ENCODE measurements at places on chromosomes 2 and 18.

DNA sequence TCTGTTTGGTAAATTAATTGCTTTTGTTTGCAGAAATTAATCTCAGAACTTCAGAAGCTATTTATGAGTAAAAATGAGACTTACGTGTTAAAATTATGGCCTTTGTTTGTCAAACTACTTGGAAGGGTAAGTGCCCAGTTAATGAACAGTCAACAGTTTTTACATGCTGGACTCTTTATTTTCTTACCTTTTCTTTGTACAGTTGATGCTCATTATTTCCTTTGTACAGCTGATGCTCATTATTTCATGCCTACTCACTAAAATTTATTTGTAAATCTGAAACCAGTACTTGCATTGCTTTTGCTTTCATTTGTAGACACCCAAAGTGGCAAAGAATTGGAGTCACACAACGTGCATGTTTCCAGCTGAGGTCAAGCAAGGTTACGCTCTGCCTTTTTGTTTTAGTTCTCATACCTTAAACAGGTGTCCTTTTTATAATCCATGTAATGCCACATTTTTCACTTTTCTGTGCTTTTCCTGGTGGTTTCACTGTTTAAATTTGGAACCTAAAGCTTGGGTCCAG is 13.3 kb downstream of the RIF1 start:
- DNase-seq, result no peak

DNA sequence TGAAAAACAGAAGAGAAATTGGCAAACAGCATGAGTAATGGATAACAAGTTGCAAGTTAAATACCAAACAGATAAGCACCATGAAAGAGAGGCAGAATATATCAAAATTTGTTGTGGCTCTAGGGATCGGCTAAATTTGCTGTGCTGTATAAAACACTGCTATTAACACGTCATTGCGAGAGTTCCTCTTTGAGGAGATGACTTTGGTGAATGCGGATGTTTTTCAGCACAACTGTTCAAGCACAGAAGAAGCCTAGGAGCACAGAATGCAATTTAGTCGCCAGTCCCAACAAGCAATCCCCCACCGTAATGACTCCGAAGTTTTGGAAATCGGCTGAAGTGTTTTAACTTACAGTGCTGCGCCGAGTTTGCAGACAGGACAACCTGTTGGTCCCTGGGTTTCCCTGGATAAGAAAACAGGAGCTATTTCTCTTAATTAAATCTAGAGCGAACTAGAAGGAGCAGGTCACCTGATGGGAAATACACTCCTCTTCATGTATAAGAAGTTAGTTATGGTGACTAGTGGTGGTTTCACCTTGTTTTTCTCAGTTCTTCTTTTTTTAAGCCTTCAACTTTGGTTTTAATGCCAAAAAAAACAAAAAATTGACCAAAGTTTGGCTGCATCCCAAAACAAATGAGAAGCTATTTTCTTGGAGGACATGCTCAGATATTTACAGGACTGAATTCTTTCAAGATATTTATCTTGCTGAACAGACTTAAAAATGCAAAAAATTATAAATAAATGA is 454.1 kb upstream of the SALL3 start:
- no peak for DNase-seq

- peak; percentile 63 for DNase-seq
These were observed 797 bp upstream of the GRHL1 start for GRCh38 chr2:9950521-9951271.

DNA sequence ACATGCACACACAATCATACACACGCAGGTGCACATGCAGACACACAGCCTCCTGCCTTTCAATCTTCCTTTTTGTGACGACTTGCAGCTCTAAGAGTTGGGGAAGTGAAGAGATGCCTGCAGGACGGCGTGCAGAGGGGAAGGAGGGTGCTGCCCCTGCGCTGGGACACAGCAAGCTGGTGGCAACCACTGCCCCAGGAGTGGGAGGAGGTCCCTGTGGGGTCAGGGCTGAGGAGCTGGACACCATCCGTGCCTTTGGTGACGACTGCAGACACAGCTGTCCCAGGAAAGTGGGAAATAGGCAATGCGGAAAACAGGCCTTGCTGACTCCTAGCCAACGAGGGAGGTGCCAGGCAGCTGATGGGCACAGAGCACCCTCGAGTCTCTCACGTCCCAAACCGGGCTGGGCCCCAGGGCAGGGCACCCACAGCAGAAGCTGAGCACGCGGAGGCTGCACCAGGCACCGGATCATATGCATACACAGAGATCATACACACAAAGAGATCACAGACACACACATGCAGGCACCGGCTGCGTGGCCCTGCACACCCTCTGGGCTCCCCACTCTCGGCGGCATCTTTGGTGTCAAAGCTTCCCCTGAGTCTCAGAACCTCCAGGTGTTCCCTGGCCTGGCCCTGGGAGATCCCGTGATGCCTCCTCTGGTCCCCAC is 146.1 kb downstream of the PXDN start:
- DNase-seq, result no peak

- DNase-seq, result no peak
These were observed 141.9 kb upstream of the ID2 start for GRCh38 chr2:8539743-8540551.

DNA sequence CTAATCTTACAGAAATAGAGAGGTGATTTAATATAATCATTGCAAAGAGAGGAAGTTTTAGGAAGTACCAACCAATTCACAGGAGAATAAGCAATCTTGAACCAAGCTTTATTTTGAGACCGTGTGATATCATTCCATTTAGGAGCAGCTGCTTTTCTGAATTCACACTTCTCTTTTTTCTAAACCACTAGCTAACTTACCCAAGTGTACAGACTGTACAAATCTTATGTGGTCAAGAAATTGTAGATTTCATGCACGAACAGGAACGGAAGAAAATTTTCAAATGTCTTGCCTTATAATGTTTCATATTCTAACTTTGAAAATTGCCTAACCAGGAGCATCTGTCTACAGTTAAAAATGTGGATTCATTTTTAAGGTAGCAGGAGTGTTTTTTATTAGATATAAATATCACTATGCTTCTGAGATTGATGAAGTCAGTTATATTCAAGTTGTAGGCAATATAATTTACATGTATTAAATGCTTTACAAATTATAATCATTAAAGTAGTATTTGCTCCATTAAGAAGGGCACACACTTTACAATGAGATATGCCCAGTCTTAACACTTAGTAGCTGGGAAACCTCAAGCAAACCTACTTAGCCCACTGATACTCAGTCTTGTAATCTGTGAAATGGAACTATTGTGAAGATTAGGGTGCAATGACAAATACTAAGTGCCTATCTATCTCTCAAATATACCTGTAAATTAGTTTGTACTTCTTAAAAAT is 302.2 kb upstream of the STON1 start:
- DNase-seq, result no peak

DNA sequence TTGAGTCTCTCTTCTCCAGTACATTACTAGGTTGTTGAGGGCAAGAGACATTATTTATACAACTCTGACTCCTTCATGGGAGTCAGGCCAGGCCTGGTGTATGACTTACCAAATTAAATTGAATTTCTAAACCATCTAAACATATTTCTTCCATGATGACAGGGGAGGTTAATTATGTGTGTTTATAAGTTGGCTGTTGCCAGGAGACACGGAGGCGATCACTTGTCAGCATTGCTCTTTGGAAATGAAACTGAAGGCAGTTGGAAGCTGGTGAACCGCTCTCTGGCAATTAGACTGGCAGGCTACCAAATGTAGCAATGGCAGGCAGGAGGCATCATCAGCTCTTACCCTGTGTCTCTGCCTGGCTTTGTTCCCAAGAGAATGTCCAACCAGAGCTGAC is 241.4 kb downstream of the KCNS3 start:
- DNase-seq, result peak; percentile 80

GRCh38 chr2:55163274-55163721 is 68.8 kb downstream of the CLHC1 start:
- DNase-seq, result no peak

DNA sequence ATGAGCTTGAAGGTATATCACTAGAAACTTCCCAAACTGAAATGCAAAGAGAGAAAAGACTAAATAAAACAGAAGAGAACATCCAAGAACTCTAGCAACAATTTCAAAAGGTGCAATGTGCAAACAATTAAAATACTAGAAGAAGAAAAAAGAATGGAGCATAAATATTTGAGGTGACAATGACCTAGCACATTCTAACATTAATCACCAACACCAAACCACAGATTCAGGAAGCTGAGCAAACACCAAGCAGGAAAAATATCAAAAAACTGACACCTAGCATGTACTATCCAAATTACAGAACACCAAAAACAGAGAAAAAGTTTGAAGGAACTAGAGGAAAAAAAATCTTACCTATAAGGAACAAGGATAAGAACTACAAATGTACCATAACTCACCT is 460.8 kb downstream of the IRS1 start:
- DNase-seq, result no peak

DNA sequence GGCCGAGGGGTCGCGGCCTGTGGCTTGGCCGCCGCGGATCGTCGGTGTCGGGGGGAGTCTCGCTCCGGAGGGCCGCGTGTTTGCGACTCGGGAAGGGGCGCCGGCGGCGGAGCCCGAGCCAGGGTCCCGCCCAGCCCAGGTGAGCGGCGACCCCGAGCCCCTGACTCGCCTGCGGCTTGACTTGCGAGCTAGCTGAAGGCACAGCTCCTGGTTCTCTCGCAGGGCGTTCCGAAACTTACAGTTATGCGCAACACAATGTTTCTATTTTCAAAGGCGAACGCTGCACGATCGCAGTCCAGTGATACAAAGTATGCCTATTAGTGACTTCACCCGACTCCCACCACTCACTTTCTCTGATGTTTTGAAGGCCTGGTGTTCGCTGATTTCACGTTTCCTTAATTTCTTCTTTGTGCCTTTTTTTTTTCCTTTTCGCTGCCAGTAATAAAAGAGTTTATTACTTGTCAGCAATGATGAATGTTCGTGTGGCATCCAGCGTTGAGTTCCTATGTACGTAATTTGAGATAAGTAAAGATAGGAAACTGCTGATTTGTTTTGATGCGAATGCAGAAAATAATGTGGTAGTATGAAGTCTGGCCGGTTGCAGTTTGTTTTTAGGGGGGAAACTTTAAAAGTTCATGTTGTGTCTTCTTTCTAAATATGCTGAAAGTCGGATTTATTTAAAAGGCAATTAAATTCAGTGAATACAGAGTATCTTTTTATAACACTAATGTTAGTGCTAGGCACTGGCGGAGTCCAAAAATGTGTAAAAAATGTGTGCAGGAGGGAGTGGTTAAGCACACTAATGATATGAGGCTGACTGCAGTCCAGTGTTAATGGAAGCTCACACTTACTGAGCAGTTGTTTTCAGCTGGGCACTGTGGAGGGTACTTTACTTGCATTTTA is 706 bp downstream of the UBXN2A start:
- DNase-seq, result peak; percentile 21

DNA sequence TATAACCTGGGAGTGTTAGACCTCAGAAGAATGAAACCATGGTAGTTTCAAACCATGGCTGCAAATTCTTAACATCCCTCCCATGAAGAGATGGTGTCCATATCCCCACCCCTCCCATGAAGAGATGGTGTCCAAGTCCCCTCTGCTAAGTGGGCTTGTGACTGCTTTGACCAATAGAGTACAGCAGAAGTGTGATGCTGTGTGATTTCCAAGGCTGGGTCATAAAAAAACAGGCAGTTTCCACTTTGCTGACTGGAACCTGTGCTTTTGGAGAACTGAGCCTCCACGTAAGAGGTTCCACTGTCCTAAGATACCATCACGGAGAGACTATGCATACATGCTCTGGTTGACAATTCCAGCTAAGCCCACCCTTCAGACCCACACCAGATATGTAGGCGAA is 65.5 kb downstream of the MRO start:
- DNase-seq, result no peak

GRCh38 chr2:23651187-23652080 is 266.5 kb downstream of the KLHL29 start:
- no peak for DNase-seq

GRCh38 chr2:202215179-202215578 is 23.2 kb downstream of the SUMO1 start:
- no peak for DNase-seq

GRCh38 chr2:229339618-229340017 is 68.5 kb upstream of the PID1 start:
- no peak for DNase-seq

- no peak for DNase-seq
These were observed 24.2 kb downstream of the XRCC5 start for GRCh38 chr2:216133397-216133796.

DNA sequence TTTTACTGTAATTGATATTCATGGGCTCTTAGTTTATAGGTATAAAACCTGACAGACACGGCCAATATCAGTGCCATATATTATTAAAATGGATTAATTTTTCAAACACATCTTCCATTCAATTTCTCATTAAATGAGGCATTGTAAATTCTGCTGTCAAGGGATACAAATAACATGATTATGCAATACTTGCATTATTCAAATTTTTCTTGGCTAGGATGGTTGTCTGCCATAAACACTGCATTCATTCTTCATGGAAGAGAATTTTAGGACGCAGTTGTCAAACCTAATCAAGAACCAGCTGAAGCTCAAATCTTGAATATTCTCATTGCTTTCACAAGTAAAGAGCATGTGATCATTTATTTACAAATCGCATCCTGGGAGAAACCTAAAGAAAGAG is 255.6 kb downstream of the RDH14 start:
- no peak for DNase-seq

- no peak for DNase-seq
These were observed 3.0 kb downstream of the ACOXL start for GRCh38 chr2:110735366-110735765.

DNA sequence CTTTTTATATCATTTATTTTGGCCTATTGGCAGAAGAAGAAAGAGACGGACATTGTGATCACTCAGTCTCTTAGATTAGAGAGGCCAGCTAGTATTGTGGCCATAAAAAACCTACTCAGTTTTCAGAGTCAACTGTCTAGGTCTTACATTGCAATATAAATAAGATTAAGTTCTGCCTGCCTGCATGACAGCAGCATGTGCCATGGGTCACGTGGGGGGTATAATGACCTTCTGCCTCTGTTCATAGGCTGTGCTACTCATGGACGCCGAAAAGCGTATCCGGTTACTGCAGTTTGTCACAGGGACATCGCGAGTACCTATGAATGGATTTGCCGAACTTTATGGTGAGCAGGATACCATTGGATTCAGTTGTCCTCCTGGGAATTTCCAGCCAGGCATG is 238.5 kb downstream of the ALPK2 start:
- no peak for DNase-seq

DNA sequence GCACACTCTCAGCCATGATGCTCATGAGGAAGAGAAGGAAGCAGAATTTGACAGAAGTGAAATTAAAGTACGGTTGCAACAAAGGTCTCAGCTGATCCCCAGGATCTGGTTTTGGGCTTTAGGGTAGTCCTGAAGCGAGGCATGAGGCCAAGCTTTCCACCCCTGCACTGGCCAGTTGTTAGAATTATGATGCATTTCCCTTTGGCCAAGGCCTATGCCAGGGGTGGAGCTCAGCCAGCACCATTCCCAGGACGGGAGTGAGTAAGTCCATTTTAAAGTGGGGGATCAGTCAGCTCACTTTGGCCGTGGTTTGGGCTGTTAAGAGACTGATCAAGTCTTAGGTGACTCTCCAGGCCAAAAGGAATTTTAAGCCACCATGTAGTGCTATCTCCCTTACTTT is 314.5 kb upstream of the MMADHC start:
- no peak for DNase-seq

DNA sequence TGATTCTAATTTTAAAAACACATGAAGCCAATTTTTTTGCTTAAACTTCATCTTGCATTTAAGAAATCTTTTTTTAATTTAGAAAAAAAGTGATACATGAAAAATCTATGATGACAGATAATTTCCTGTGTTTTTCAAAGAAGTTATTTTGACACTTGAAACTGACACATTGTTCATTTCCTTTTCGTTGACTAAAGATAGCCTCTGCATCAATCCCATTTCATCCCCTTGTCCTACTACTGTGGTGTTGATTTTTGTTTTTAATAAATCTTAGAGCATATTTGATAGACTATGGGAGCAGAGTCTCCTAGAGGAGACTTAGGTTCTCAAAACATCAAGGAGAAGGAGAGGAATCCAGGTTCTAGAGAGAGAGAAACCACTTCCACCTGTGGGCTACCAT is 70.9 kb downstream of the ACVR1C start:
- DNase-seq, result no peak
